ENCODE measurements at places on chromosomes 2 and 18. TPM values are rescaled to one million over a fixed set of nuclear protein-coding genes. Genes with fewer than 3 reads are reported as not detected.
A peak's percentile ranks its signal among the peaks of the same experiment; 100 is the strongest.

SYT4 gene
- not detected for total RNA-seq

ANKRD36C gene
- total RNA-seq = 74.0 TPM

DNAJC27 gene
- 6.5 TPM for total RNA-seq

LHCGR gene
- not detected for total RNA-seq

NAT8 gene
- total RNA-seq = not detected

DNA sequence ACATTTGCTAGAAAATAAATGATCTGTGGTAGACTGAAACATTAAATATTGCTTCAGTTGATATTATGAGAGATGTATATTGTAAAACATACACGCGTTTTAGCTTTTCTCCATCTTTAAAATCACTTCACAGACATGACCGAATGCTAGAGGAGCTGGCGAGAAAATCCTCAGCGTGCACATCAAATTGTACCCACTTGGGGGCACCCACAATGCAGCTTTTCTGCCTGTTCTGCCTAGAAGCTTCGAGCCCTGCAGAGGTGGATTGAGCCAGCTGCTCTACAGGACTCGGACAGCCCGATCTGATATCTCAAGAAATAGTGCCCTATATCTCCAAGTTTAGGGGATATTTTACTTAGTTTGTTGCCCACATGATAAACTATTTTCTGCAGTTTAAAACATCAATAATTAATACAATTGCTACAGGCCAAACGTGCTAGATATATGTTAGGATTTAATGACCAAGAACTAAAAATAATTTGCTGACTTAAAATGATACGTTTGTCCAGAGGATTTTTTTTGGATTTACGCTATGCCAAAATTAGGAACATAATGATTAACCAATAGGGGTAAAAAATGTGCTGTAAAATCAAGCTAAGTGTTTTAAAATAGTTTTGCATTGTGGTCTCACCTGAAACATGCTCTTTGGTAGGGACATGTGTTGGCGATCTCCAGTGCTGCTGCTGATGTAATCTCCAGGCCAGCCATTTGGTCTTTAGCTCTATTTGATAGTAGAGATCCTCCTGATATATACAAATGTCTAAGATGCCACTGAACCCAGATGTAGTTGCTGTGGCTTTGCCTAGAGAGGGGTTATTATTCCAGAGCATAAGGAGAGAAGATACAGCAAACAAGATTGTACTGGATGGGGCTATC, 22.3 kb upstream of the ATP5MC3 start:
- peak; percentile 65 for ATAC-seq

GRCh38 chr2:8134473-8134932, 547.4 kb upstream of the ID2 start:
- no peak for ATAC-seq

DNA sequence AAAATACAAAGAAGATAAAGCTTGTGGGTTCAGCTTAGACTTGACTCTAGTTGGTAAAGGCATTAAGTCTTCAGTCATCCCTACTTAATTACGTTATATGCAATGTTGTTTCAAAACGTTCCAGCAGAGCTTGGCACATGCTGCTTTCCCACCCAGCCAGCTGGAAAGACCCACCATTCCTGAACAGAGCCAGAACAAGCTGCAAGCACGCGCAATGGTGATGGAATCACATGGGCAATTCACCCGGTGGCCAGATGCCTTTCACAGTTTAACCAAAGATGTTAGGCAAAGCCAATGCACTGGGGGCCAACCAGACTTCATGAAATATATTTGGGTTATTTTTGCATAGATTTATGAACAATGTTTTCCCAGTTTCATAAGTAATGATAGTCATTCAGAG, 123.4 kb upstream of the CDH20 start:
- no peak for ATAC-seq
